ENCODE measurements at places on chromosomes 1 and 21.

DNA sequence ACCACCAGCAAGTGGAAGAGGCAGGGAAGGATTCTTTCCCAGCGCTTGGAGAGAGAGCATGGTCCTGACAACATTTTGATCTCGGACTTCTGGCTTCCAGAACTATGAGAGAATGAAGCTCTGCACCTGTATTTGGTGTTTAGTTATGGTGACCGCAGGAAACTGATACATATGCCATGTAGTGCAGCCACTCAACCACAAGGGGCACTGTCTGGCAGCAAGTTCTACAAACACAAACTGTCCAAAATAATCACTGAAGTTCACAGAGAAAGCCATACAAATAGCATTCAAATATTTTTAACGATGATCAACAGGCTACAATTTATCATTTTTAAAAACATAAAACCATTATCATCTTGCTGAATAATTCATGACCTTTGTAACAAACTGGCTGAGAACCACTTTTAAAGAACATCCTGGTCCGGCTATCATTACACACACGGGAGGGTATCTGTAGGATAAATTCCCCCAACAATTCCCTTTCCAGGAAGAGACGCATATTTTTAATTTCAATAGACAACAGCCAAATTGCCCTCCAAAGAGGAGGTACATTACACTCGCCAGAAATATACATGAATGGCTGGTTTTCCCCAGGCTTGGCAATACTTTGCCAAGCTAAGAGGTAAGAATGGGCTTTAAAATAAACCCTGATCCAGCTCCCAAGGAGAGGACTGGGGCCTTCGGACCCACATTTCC lies 9.2 kb upstream of the CBR3 start:
- peak; percentile 32 for DNase-seq

DNA sequence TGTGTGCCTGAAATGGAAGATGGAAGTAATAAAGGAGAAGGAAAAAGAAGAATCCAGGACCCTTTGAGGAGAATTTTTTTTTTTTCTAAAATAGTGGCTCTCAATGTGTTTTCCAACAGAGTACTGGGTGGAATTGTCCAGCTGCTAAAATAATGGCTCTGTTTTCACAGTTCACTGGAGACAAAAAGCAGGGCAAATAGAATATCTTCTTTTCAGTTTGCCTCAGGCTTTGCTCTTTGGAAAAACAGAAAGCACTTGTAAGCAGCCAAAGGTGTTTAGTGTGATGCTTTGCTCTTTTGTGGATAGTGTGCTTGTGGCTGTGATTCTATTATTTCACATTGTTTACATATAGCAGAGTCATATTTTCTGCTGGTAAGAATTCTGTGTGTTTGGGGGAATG lies 77.4 kb upstream of the MROH9 start:
- DNase-seq: no peak

DNA sequence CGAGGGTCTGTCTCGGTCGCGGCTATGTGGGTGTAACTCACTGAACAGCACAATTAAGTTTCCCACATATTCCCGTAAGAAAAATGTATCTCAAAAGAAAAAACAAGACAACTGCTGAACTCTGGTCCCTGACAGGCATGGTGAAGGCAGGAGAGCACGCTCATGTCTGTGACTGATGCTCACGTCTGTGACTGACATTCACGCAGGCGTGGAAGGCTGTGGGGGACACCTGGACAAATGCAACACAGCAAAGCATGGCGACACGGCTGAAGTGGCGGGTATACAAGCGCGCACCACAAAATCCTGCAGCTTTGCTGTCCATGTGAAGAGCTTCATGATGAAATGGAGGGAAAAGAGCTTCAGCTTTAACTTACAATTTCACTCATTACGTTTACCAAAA lies 6.0 kb downstream of the PTTG1IP start:
- no peak for DNase-seq

DNA sequence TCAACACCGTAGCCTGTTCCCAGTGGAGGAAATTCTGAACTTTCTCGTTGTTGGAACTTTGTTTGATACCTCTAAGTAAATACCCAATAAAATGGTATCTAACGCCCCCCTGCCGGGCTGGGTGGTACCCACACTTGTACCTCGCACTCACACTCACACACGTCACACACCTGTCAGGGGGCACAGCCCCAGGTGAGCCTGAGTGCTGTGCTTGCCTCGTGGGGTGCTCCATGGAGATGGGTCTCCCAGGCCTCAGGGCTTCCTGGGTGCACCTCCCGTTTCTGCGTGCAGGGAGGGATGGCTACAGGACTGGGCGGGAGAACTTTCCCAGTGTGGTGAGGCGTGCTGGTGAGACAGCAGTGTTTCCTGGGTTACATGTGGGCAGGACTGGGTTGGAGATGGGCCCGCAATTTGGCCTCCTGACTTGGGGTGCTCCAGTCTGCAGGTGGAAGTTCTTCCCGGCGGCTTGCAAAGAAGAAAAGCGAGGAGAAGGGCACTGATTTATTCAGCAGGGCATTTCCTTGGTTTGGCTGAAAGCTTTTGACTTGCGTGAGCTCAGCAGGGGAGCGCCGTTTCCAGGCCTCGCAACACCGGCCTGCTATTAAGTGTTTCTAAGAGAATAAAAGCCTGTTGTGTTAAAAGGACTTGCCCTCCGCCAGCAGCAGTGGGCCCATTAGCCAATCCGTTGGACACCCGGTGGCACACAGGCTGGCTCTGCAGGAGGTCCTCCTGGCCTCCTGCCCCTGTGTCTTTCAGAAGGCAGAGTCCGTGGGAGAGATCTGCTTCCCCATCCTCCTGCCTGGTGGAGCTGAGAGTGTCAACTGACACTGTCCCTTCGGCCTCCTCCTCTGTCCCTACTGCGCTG lies 79.7 kb downstream of the KIF26B start:
- no peak for DNase-seq

DNA sequence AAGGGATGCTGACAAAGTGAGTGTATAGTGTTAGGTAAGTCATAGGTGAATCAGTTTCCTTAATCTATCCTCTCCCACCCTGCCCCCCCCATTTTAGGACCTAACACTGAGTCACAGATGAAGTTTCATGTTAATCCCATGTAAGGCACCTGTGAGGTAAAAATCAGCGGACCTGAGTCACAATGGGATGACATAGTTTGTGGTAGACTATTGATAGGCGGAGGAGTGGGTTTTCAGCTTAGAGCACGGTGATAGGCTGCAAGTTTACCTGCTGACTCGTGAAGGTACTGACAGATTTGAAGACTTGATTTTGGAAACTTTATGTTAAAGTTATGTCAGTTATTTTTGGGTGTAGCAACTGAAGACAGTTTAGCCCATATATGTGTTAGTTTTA lies 1.7 kb downstream of the TOR1AIP1 start:
- DNase-seq: peak; percentile 22

GRCh38 chr1:67618285-67619018 lies 66.5 kb upstream of the GADD45A start:
- DNase-seq: no peak

- no peak for DNase-seq
These were observed 595 bp downstream of the EXOC8 start for GRCh38 chr1:231337043-231337471.
